ENCODE measurements at places on chromosomes 1 and 21.

GRCh38 chr1:160608941-160609340 lies 29.6 kb upstream of the CD84 start:
- no peak for DNase-seq

DNA sequence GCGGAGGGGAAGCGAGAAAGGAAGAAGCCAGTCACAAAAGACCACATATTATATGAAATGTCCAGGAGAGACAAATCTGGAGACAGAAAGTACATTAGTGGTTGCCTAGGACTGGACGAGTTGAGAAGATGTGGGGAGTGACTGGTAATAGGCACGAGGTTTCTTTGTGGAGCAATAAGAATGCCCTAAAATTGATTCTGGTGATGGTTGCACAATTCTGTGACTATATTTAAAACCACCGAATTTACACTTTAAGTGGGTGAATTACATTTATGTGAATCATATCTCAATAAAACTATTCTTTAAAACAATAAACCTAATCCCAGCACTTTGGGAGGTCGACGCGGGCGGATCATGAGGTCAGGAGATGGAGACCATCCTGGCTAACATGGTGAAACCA lies 63.1 kb downstream of the ZNF281 start:
- DNase-seq: no peak

GRCh38 chr1:6157528-6158174 lies 22.5 kb downstream of the CHD5 start:
- peak; percentile 33 for DNase-seq

DNA sequence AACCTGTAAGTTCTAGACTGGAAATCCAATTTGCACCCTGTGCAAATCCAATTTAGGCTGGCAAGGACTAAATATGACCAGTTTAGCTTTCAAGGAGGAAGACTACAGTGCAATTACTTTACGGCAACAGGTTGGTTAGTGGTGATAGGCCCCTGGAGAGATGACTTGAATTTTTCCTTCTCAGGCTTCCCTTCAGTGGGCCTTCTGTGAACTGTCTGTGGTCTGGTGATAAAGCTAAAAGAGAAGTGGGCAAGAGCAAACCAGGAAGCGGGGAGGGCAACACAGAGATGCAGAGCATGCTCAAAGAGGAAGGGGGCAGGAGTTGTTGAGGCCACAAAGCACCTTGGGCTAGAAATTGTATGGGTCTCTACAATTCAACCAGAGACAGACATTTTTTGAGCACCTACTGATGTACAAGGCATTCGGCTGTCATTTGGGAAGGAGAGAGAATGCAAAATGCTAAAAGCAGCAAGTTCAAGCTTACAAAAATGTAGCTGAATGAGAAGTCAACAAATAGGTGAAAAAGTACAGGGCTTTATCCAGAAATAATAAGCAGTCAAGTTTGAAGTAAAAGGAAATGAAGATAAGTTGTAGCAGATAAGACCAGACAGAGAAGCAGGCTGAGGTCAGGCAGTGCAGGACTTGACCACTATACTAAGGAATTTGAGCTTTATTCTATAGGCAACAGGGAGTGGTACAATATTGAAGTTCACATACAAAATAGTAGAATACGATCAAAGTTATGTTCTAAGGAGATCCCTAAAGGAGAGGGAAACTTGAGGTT lies 23.9 kb downstream of the INPP5B start:
- no peak for DNase-seq

- no peak for DNase-seq
These were observed 178.1 kb downstream of the ZP4 start for GRCh38 chr1:237712586-237713157.

DNA sequence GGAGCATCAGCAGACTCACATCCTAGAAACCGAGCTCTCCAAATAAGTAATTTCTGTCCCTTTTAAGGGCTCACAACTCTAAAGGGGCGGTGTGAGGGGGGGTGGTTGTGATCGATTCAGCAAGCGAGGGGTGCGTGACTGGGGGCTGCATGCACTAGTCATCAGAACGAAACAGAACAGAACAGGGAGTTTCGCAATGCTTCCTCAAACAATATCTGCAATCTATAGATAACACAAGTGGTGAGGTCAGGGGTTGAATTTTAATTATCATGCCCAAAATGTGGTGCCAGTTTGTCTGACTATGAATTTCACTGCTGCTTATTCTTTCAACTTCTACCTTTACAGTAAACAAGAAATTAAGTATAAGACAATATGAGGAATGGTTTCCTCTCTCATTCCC lies 1003.0 kb upstream of the NCAM2 start:
- no peak for DNase-seq

All from NCI-H2171 (cell line).